Memory B cell (primary cell): ENCODE measurements at places on chromosomes 12 and 14.
A peak's percentile ranks its signal among the peaks of the same experiment; 100 is the strongest.

- H3K27ac ChIP-seq, result no peak overlapping the region
- peaks cover under 1% of the 10 kb centered on the region for H3K27me3 ChIP-seq
- H3K4me1 ChIP-seq, result peaks cover 2% of the 10 kb centered on the region
- no peak for DNase-seq
Measured at GRCh38 chr12:113161415-113162016, 12.0 kb downstream of the CFAP73 start.

DNA sequence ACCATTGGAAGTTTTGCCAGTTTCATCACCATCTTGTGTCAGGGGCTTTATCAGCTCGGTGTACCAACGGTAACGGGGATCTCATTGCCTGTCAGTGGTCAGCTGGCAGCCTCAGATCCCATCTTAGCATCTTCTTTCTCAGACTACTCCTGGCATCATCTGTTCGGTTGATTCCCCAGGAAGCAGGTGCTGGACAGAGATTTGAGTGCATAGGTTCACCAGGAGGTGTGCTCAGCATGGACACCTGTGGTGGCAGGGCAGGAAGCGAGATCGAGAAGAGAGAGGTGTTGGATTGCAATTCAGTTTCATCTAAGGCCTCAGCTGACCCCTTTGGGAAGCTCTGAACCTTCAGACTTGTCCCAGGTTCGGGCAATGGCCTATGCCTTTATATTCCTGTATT, 76.0 kb downstream of the C12orf75 start:
- no peak overlapping the region for H3K27ac ChIP-seq
- DNase-seq, result no peak
- peaks cover 4% of the 10 kb centered on the region for H3K27me3 ChIP-seq
- H3K4me3 ChIP-seq, result no peak overlapping the region
- peaks cover 10% of the 10 kb centered on the region for H3K36me3 ChIP-seq

DNA sequence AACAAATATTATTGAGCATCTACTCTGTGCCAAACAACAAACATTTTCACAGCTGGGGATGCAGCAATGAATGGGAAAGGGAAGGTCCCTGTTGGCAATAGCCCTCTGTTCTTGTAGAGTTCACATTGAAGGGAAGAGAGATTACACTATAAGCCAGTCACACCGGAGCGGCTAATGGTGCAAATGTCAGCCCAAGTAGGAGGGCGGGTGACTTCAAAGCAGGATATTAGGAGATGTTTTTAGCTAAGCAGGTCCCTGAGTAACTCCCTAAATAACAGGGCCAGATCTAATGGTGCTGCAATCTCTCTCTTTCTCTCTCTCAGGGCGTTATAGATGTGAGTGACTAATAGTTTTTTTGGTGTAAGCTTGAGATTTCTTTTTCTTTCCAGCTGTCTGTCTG, 30.7 kb downstream of the FLVCR2 start:
- H3K36me3 ChIP-seq, result peaks cover 4% of the 10 kb centered on the region
- no peaks in the 10 kb centered on the region for H3K4me1 ChIP-seq
- H3K27me3 ChIP-seq, result no peaks in the 10 kb centered on the region
- H3K4me3 ChIP-seq, result no peak overlapping the region

GRCh38 chr12:4954621-4955354, 45.1 kb downstream of the KCNA1 start:
- H3K4me1 ChIP-seq, result peaks cover 3% of the 10 kb centered on the region
- no peak for DNase-seq
- peaks cover 32% of the 10 kb centered on the region for H3K27me3 ChIP-seq
- no peaks in the 10 kb centered on the region for H3K36me3 ChIP-seq
- H3K27ac ChIP-seq, result no peak overlapping the region

DNA sequence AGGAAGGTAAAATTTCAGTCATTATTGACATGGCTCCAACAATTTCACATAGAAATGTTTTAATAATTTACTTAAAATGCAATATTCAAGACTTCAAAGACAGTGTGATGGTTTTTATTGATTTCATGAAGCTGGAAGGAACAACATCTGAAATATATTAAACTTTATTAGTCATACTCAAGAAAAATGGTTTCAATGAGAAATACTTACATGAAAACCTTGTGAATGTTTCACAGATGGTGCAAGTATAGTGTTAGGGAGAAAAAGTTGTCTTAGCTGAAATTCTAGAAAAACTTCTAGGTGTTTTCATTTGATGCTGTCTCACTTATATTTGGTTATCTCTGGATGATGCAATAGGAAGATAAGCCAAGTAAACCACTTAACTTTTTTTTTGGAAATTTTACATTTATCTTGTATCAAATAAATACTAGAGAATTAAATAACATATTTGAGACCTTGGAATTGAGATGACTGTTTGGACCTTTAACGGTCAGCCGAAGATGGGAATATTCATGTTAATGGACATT, 65.5 kb downstream of the PELI2 start:
- no peak for DNase-seq
- H3K27me3 ChIP-seq, result no peaks in the 10 kb centered on the region
- no peak overlapping the region for H3K27ac ChIP-seq
- no peak overlapping the region for H3K4me3 ChIP-seq
- H3K36me3 ChIP-seq, result peaks cover 16% of the 10 kb centered on the region

DNA sequence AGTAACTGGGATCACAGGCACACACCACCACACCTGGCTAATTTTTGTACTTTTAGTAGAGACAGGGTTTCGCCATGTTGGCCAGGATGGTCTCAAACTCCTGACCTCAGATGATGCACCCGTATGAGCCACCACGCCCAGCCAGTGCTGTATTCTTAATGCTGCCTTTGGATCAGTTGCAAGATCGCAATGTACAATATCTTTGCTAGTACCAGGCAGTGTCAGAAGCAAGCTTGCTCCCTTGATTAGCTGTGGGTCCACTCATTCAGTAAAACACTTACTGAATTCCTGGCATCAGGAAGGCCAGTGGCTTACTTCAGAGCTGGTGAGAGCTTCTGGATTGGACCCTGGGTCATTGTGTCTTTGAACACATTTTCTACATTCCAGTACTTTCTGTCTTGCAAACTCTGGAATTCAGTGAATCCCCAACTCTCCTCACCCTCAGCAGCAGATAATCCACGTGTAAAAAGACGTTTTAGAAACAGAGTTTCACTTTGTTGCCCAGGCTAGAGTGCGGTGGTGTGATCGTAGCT, 1183.7 kb downstream of the AACS start:
- no peaks in the 10 kb centered on the region for H3K4me1 ChIP-seq
- H3K36me3 ChIP-seq, result peaks cover 2% of the 10 kb centered on the region
- no peaks in the 10 kb centered on the region for H3K27me3 ChIP-seq
- DNase-seq, result no peak

DNA sequence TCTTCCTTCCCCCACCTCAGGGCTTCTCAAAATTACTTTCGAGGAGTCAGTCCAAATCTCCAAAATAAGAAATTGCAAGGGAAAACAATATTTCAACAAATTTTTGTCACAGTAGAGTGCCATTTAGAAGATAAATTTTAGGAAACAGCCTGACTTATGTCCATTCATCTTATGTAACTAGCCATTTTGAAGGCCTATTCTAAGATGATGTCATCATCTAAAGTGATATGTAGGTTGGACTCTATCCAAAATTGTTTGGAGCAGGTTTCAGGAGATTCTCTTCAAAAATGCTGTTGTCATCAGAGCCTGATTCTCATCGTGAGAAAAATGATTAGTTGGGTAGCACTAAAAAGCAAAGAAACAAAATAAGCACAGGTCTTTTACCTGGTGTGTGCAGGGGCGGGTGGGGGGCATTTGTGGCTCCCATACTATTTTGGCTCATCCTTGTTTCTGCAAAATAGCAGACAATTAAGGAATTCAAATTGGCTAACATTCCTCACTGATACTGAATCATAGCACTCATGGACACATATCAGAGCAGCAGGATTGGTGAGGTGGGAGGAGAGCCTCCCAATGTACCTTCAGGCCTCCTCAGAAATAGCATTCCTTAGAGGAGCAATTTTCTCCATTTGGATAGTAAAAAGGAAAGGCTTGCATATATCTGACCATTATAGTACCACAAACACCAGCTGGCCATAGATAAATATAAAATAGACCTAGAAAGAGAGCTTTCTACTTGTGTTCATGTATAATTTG, 360.9 kb upstream of the NAV3 start:
- no peaks in the 10 kb centered on the region for H3K4me1 ChIP-seq
- no peaks in the 10 kb centered on the region for H3K27me3 ChIP-seq
- no peak overlapping the region for H3K27ac ChIP-seq

DNA sequence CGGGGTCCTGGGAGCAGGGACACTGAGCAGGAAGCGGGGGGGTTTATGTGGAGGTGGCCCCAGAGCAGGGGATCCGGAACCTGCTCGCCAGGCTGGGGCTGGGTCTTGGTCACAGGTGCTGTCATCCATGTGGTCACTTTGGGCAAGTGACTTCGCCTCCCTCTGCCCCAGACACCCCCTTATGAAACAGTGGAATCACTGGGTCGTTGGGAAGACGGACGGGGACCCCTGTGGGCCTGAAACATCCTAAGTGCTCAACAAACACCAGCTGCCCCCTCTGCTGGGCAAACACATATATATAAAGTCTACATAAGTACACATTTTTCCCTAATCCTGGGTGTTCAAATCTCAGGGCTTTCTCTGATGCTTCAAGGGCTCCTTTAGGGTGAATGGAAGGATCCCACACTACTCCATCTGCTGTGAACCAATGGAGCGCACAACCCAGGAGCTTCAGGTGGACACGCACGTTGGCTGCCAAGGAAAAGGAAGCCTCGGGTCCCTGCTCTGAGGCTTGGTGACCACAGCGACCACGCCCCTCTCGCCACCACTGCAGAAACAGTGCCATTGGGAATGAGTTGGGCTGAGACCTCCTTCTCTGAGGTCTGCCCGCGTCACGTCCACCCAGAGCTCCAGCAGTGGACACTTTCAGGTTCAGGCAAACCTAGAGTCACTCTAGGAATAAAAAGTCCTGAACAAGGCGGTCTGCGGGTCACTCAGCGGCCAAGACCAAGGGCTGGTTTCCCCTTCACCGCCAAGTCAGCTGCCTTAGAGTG, 54.6 kb downstream of the CDC42BPB start:
- peaks cover 11% of the 10 kb centered on the region for H3K4me1 ChIP-seq
- no peaks in the 10 kb centered on the region for H3K27me3 ChIP-seq
- no peak for DNase-seq
- H3K4me3 ChIP-seq, result no peak overlapping the region
- H3K36me3 ChIP-seq, result peaks cover 28% of the 10 kb centered on the region
- peak overlapping the region; percentile 83 for H3K27ac ChIP-seq

- H3K36me3 ChIP-seq, result no peaks in the 10 kb centered on the region
- no peak overlapping the region for H3K27ac ChIP-seq
- no peak for DNase-seq
- peaks cover 19% of the 10 kb centered on the region for H3K27me3 ChIP-seq
Measured at GRCh38 chr12:52364901-52365489, 2.3 kb downstream of the KRT85 start.

GRCh38 chr12:6165395-6165794, 34.8 kb upstream of the CD9 start:
- H3K27ac ChIP-seq, result no peak overlapping the region
- no peak for DNase-seq
- peaks cover 16% of the 10 kb centered on the region for H3K4me1 ChIP-seq
- no peaks in the 10 kb centered on the region for H3K36me3 ChIP-seq
- H3K27me3 ChIP-seq, result peaks cover 4% of the 10 kb centered on the region

- no peak for DNase-seq
- H3K27ac ChIP-seq, result no peak overlapping the region
- no peaks in the 10 kb centered on the region for H3K4me1 ChIP-seq
- no peak overlapping the region for H3K4me3 ChIP-seq
- no peaks in the 10 kb centered on the region for H3K36me3 ChIP-seq
Measured at GRCh38 chr14:78131201-78131600, 39.0 kb upstream of the NRXN3 start.

- peaks cover 15% of the 10 kb centered on the region for H3K4me1 ChIP-seq
- H3K27me3 ChIP-seq, result peaks cover 15% of the 10 kb centered on the region
- no peaks in the 10 kb centered on the region for H3K36me3 ChIP-seq
- DNase-seq, result no peak
- H3K4me3 ChIP-seq, result no peak overlapping the region
Measured at GRCh38 chr14:95699412-95699811, 13.2 kb downstream of the TCL1B start.

DNA sequence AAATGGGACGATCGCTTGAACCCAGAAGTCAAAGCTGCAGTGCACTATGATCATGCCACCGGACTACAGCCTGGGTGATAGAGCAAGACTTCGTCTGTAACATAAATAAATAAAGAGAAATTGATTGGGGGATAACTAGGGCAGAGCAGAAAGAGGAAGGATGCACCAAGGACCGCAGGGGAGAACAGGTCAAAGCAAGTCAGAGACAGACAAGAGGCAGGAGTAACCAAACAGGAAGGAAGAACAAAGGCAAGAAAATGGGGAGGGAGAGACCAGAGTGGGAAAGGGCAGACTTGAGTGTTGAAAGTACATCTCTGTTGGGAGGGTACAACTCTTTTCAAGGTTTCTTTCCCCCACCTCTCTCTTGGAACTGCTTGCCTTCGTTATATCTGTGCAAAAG, 50.8 kb upstream of the ELK3 start:
- H3K4me3 ChIP-seq, result peak overlapping the region; percentile 43
- H3K27ac ChIP-seq, result peak overlapping the region; percentile 1
- H3K36me3 ChIP-seq, result peaks cover 2% of the 10 kb centered on the region
- peak; percentile 17 for DNase-seq

- no peak for DNase-seq
- H3K27me3 ChIP-seq, result no peaks in the 10 kb centered on the region
- H3K4me1 ChIP-seq, result no peaks in the 10 kb centered on the region
- H3K36me3 ChIP-seq, result no peaks in the 10 kb centered on the region
- no peak overlapping the region for H3K4me3 ChIP-seq
Measured at GRCh38 chr12:67018105-67018504, 251.1 kb upstream of the CAND1 start.

GRCh38 chr12:115726691-115727090, 550.8 kb downstream of the MED13L start:
- no peak overlapping the region for H3K27ac ChIP-seq
- H3K36me3 ChIP-seq, result no peaks in the 10 kb centered on the region
- DNase-seq, result no peak
- H3K27me3 ChIP-seq, result no peaks in the 10 kb centered on the region

GRCh38 chr12:85825746-85826145, 10.5 kb downstream of the RASSF9 start:
- no peak overlapping the region for H3K27ac ChIP-seq
- no peaks in the 10 kb centered on the region for H3K27me3 ChIP-seq
- no peak for DNase-seq
- H3K36me3 ChIP-seq, result no peaks in the 10 kb centered on the region

DNA sequence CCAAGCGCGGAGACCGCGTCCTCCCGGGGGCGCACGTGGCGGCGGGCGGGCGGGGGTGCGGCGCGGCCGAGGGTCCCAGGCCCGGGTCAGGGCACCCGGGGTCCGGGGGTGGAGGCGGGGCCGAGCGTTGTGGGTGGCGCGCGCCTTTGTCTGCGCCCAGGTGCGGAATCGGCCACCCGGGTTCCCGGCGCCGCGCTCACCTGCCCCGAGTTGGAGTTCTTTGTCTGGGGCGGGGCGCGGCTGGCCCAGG, 50.1 kb downstream of the LRCOL1 start:
- H3K4me3 ChIP-seq, result peak overlapping the region; percentile 73
- no peak overlapping the region for H3K27ac ChIP-seq
- no peaks in the 10 kb centered on the region for H3K27me3 ChIP-seq
- peaks cover 16% of the 10 kb centered on the region for H3K4me1 ChIP-seq
- peaks cover 7% of the 10 kb centered on the region for H3K36me3 ChIP-seq

DNA sequence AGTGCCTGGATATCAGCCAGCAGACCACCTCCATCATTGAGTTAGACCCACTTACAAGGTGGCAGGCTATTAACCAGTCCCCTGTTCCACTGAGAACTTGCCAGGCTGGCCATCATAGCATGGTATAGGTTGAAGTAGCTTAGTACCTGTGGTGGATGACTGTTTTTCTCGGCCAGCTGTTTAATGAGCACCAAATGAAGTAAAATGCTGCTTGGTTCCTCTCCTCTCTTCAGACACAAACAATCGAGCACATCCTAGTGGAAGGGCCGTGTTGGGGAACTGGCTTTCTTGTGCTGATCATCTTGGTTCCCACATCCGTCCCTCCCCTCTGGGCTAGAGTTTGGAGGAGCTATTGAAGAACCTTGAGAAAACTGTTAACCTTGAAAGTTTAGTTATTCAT, 486.2 kb downstream of the RAD51B start:
- no peak overlapping the region for H3K4me3 ChIP-seq
- H3K27ac ChIP-seq, result peak overlapping the region; percentile 53
- peaks cover 11% of the 10 kb centered on the region for H3K36me3 ChIP-seq
- no peak for DNase-seq
